ENCODE measurements at places on chromosomes 11 and 22. TPM values are rescaled to one million over a fixed set of nuclear protein-coding genes. Genes with fewer than 3 reads are reported as not detected.

Gene OR8G5
- total RNA-seq = not detected

Gene EIF1AD
- total RNA-seq = 57.1 TPM

Gene TMEM191C
- 2.6 TPM for total RNA-seq

Gene CD3E
- total RNA-seq = 590 TPM

Gene SEC14L6
- not detected for total RNA-seq

Measured in T-helper 2 cell treated with Interferon-gamma antibody and Interleukin-4, amounts not matched to agents 100 ng/mL and 5 ng/mL, for 36 hours (primary cell).